ENCODE measurements at places on chromosomes 2 and 18.

GRCh38 chr18:68826121-68826520, 28.2 kb downstream of the CCDC102B start:
- DNase-seq, result no peak

DNA sequence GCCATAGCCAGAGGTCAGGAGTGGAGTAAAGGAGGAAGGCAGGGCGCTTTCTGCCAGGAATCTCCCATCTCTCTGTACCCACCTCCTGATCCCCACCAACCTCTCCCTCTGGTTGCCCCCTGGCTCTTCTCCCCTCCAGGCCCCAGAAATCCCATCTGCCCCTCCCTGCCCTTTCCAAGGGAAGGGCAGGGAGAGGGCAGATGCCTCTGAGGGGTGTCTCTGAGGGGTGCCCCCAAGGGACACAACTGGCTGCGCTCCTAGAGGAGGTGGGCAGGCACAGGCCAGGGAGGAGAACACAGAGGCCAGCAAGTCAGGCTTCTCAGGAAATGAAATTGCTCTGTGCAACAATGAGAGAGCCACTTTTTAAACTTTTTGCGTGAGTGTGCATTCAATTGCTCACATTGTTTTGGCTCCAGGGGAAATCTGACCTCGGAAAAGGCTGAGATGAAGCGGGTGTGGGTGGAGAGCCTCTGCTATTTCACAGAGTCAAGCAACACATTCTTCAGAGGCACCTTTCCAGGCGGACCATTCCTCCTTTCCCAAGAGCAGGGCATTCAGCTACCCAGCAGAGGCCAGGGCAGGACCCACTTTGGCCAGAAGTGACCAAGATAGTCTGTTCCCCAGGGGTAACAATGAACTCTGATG, 125.5 kb downstream of the SMAD7 start:
- no peak for DNase-seq

- DNase-seq, result peak; percentile 66
Measured at GRCh38 chr2:241803387-241804325, 5.3 kb upstream of the NEU4 start.

DNA sequence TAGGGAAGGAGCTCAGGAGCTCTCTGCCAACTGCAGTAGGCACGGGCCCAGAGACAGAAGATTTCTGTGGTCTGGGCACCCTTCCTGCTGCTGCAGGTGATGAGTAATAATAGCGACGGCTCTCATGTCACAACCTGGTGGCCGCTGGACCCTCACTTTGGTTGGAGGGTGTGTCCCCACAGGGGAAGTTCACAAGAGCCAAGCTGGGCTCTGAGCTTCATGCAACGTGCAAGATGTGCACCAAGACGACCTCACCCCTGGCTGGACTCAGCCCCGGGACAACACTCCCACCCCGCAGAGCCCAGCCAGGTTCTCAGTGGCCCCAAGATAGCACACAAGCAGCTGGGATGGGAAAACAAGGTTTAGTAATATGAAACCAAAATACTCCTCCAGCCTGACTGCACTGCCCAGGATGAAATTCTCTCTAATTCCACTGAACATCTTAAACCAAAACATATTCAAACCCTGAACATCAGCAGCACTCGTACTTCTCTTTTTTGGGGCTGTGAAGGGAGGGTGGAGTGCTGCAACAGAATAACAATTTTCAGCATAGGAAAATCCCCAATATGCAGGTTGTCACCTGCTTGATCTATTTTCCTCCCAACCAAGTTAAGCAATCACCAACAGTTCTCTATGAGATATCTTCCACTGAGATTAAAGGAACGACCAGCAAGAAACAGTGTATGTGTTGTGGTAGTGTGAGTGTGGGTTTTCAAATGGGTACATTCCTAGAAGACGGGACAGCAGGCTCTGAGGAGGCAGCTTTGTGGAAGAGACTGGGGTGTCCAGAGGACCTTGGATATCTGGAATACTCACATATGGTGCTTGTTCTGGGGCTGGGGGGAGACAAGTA, 26.5 kb downstream of the BCL2 start:
- peak; percentile 36 for DNase-seq

- DNase-seq, result no peak
Measured at GRCh38 chr2:185147361-185147760, 549.0 kb downstream of the ZNF804A start.

GRCh38 chr2:186256540-186256939, 229.5 kb upstream of the ZC3H15 start:
- DNase-seq, result no peak

DNA sequence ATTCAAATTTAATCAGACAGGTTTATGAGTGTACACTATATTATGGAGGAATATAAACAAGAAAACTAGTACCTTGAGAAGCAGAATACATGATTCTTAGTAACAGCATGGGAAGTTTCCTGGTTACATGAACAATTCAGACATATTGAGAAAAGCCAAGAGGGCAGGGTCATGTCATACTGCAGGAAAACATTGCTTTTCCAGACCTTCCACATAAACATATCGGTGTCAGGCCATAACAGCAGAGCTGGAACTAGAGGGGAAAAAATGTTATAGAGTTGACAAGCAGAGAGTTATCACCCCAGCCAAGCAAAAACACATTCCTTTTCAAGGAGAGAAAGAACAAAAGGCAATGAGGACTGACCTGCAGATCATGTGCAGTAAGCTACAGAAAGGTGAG, 74.7 kb upstream of the ZNF236 start:
- DNase-seq, result no peak

GRCh38 chr2:196291873-196292800, 120.8 kb upstream of the STK17B start:
- DNase-seq, result no peak

DNA sequence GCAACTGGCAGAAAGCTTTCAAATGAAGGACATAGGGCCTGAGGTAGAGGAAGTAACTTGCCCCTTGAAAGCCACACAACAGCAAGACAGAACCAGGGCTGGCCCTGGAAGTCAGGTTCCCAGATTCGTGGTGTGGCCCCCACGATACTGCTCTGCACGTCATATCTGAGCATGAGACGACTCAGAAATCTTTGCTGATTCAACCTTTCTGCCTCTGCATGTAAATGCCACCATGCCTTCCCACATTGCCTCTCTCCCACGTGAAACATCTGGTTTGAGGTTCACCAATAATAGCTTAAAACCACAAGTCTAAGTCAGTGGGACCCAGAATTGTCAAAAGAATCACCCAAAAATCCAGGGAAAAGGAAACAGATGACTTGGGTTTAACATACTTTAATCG, 214.0 kb upstream of the TRIB2 start:
- DNase-seq, result peak; percentile 24

GRCh38 chr2:175366815-175367214, 185.3 kb upstream of the ATP5MC3 start:
- peak; percentile 28 for DNase-seq

- no peak for DNase-seq
Measured at GRCh38 chr18:77138270-77138669, 5.7 kb upstream of the MBP start.

DNA sequence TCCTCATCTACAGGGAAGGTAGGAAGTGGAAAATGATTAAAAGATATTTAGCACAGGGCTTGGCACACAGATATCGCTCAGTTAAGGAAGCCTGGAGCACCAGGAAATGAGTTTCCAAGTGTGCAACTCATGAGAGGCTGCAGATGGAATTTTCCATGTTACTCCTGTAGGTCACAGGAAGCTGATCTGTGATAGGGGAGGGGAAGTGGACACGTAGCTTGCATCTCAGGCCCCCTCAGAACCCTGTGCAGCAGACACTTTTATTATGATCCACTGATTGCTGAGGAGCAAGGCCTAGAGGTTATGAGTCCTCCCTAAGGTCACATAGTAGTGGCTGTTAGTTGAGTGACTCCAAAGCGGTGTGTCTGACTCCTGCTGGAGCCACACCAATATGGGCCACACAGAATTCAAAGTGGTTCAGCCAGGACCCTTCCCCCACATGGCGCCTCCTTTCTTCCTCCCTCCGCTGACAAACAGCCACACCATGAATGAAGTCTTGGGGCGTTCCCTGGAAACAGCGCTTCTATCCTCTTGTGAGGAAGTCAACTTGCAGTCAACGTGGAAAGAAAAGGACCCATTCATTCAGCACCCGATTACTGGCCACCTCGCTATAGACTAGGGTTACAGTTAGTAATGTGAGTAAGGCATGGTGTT, 21.5 kb downstream of the DYSF start:
- no peak for DNase-seq

DNA sequence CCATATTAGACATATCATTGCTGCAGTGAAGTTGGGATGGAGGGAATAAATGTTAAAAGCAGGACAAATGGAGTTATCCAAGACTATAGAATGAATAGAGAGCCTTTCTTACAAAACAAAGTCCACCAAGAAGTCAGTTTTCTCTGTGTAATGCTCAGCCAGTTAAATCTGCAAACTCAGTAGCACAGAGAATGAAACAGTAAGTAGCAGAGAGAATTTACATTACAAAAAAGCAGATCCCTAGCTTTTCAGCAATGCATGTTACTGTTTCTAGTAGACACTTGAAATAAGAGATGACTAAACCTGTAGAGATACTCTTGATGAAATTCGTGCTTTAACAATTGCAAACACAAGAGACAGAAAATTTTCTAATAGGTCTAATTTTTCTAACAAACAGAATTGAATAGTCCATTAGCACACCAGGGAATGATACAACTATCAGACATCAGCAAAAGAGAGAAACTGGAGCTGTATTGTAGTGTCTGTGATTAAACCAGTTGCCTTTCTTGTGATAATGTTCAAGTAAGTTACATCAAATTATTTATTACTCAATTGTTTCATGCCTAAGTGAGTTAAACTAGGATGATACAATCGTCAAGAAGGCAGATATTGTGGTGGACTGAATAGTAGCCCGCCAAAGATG, 322.2 kb upstream of the DDX18 start:
- no peak for DNase-seq

- DNase-seq, result peak; percentile 4
Measured at GRCh38 chr2:235106874-235107639, 155.2 kb downstream of the SH3BP4 start.

- DNase-seq, result no peak
Measured at GRCh38 chr2:191957996-191958860, 111.3 kb upstream of the CAVIN2 start.

GRCh38 chr2:157971702-157972101, 95.6 kb upstream of the ACVR1 start:
- no peak for DNase-seq

DNA sequence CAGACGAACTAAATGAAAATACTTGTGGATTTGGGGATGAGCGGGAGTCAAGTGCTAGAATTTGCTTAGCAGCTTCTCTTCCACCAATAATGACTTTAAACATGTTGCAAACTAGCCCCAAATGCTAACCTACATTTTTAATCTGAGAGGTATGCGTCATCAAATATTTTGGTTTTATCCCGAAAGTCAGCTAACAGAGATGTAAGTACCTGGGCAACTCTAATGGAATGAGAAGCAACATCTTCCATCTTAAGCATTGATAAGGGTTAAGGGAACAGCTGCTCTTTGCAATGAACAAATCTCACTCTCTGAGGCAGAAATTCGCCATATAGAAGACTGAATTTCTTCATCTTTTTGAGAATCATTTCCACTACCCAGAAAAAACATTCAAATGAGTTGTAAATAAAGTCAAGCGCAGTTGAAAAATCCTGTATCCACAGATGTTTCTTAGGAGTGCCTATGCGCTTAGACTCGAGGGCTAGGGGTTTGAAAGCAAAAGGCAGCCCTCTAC, 926 bp upstream of the YPEL5 start:
- DNase-seq, result no peak

- no peak for DNase-seq
Measured at GRCh38 chr2:130726614-130727180, 2.2 kb upstream of the GPR148 start.

- no peak for DNase-seq
Measured at GRCh38 chr2:143824791-143825190, 695.1 kb downstream of the ZEB2 start.

GRCh38 chr2:14910654-14911053, 278.1 kb downstream of the LRATD1 start:
- no peak for DNase-seq

GRCh38 chr18:62183578-62184195, 3.2 kb downstream of the PIGN start:
- peak; percentile 70 for DNase-seq

GRCh38 chr2:62221141-62221540, 25.2 kb downstream of the B3GNT2 start:
- DNase-seq, result no peak

- DNase-seq, result no peak
Measured at GRCh38 chr18:13700153-13700552, 26.2 kb downstream of the FAM210A start.

- peak; percentile 0 for DNase-seq
Measured at GRCh38 chr18:48942554-48943261, 8.1 kb downstream of the SMAD7 start.

DNA sequence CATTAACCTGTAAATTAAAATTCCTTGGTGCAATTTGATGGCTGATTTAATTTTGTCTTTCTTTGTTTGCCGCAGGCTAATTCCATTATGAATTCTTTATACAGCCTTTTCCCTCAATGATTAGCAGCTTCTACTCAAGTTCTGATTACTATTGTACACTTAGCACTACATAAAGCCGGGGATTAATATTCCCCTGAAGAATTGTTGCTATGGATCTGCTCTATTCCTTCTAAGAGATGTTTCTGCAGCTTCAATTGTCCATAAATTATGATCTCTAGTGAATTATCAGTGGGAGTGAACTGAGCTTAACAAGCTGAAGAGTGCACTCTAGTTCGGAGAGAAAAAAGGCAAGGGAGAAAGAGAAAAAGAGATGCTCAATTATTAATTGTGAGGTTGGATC, 433.7 kb upstream of the SPRED2 start:
- no peak for DNase-seq

DNA sequence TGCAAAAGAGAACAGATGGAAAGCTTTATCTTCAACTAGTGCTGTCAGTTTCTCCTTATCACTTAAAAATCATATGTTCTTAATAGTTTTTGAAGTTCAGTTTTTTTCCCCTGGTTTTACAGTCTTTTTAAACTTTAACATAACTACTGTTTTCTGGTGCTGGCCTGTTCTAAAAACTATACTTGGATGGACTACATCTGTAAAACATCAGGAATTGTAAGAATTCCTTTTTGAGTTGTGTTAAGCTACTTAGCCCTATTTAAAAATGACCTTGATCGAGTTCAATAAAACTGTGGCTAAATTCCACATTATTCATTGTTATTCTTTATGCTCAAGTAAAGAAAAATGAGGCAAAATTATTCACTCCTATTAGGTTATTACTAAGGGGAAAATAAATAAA, 397.7 kb downstream of the NUP35 start:
- no peak for DNase-seq

GRCh38 chr2:171042253-171042969, 113.4 kb downstream of the GORASP2 start:
- DNase-seq, result peak; percentile 4

GRCh38 chr18:34624551-34624950, 85.5 kb upstream of the DTNA start:
- no peak for DNase-seq

DNA sequence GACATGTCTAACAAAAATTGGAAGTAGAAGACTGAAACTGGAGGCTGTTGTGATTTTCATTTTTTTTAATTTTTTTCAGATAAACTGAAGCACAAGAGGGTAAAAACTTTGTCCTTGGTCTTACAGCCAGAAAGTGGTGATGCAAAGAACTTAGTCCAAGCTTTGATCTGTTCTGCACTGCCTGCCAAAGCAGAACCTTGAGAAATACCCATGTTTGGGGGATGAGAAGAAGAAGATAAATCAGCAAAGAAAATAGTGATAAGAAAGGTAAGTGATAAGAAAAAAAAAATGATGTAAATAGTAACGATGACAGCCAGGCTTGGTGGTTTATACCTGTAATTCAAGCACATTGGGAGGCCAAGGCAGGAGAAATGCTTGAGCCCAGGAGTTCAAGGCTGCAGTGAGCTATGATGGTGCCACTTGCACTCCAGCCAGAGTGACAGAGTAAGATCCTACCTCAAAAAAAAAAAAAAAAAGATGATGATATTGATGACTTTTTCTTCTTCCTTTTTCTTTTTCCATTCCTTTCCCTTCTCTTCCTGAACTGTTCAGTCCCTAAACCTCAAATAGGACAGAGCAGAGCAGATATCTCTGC, 14.6 kb upstream of the NOSTRIN start:
- no peak for DNase-seq
